GM12892 (cell line): ENCODE measurements at places on chromosomes 2 and 18.

GRCh38 chr18:66557091-66557490, 46.8 kb downstream of the CDH19 start:
- no peak for DNase-seq

GRCh38 chr18:42509750-42510415, 554.8 kb downstream of the PIK3C3 start:
- no peak for DNase-seq

DNA sequence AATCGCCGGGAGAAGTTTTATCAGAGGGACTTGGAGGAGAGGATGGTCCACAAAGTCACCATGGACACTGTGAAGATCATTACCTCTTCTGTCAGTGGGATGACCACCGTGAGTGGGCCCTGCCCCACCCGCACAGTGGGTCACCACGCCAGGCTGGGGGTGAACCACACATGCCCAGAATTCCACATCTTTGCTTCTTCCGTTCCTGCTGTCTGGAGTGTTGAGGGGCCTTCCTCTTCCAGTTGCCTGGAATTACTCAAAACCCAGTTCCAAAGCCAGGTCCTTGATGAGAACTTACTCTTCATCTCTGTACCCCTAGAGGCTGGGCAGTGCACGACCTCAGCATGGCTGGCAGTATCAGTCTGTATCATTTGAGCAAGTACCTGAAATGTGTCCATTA, 22.1 kb downstream of the MROH2A start:
- DNase-seq = no peak

DNA sequence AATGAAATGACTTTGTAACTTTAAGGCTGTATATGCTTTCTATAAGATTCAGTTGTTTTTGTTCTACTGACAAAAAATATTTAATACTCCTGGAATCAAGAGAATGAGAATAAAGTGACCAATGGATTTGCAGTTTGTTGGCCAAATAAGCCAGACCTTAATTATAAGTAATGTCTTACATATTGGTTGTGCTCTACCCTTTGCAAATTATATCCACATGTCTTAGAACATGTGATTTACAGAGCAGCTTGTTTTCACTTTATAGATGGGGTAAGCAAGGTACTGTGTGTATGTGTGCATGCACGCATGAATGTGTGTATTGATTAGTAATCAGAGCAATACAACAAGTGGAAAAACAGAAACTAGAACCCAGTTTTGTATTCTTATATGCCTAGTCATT, 59.1 kb downstream of the RMDN2 start:
- no peak for DNase-seq

DNA sequence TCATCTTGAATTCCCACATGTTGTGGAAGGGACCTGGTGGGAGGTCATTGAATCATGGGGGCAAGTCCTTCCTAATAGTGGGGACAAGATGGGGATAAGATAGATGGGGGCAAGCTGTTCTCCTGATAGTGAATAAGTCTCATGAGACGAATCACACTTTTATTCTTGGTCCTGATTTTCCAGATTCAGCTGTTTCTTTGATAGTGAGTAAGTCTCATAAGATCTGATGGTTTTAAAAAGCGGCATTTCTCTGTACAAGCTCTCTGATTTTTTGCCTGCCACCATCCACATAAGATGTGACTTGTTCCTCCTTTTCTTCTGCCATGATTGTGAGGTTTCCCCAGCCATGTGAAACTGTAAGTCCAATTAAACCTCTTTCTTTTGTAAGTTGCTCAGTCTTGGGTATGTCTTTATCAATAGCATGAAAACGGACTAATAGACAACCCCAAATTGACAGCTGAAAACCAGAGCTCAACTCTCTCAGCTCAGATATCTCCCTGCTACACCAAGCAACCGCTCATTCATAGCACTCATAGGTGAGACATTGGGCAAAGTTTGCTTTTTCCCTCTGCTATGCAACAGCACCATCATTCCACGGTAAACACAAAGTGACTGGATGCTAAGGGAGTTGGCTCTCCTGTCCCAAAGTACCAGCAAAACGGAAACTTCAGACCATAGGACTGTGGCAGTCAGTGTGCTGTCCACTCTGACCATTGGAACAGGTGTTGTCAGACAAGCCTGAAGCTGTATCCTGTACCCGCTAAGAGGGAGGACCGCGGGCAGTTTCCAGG, 44.9 kb upstream of the TBC1D8 start:
- no peak for DNase-seq

- no peak for DNase-seq
Measured at GRCh38 chr2:10240911-10241610, 61.6 kb upstream of the HPCAL1 start.

DNA sequence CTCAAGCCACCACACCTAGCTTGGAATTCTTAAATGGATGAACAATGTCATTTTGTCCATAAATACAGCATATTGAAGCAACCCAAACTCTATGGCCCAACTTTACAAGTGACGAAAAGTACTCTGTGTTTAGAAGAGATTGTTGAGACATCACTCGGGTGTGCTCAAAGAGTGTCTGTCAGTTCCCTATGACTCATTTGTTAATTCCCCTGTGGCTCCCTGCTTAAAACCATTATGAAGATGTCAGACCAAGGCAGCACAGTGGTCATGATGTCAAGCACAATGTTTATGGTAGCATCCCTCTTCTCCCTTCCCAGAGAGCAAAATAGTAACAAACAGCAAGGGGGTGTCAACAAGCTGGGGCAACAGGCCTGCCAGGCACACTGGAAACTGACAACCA, 3.0 kb downstream of the LYG1 start:
- no peak for DNase-seq

DNA sequence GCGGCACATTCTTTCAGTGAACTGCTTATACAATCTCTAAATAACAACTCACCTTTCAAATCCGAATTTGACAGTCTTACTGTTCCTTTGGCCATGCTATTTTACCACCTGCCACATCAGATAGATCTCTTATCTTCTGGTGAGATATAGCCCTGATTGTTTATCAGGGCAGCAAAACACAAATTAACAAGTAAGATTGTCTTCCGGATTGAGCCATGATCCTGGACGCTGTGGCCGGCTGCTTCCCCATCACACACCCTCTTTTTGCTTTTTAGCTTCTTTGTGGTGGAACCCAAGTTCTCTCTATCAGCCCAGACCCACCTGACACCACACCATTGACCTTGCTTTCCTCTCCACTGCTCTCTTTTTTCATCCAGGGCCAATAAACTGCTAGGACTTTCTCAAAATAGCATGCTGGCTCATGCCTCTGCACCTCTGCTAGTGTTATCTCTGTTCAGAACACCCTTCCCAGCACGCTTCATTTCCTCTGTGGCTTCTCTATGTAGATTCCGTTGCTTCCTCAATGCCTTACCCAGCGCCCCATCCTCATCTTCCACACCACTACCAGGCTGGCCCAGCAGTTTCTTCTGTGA, 111.8 kb upstream of the CNTNAP5 start:
- no peak for DNase-seq
